T-cell (primary cell): ENCODE measurements at places on chromosomes 5 and 9. TPM values are rescaled to one million over a fixed set of nuclear protein-coding genes. Genes with fewer than 3 reads are reported as not detected.

DNA sequence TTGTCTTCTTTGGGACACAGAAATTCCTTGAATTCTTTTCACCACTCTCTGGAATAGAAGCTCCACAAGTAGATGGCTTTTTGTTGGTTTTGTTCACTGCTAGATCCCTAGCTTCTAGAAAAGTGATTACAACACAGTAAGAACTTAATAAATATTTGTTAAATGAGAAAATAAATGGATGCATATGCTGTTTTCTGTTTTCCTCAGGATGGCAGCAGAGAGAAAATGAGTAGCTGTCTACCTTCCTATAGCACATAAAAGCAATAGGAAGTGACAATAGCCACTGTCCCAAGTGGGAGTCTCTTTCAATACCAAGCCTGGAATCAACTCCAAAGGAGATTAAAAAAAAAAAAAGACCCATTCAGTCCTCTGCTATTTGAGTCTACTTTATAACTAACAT lies 100.6 kb upstream of the NREP start:
- no peak for DNase-seq

Gene CAMK4
- total RNA-seq = 243 TPM

Gene CDC25C
- not detected for total RNA-seq

Gene NCS1
- total RNA-seq = 0.82 TPM

- DNase-seq = no peak
Observed at GRCh38 chr9:134538856-134539566, 102.6 kb upstream of the COL5A1 start.

GRCh38 chr5:96537386-96537785 lies 104.3 kb upstream of the PCSK1 start:
- DNase-seq = no peak

DNA sequence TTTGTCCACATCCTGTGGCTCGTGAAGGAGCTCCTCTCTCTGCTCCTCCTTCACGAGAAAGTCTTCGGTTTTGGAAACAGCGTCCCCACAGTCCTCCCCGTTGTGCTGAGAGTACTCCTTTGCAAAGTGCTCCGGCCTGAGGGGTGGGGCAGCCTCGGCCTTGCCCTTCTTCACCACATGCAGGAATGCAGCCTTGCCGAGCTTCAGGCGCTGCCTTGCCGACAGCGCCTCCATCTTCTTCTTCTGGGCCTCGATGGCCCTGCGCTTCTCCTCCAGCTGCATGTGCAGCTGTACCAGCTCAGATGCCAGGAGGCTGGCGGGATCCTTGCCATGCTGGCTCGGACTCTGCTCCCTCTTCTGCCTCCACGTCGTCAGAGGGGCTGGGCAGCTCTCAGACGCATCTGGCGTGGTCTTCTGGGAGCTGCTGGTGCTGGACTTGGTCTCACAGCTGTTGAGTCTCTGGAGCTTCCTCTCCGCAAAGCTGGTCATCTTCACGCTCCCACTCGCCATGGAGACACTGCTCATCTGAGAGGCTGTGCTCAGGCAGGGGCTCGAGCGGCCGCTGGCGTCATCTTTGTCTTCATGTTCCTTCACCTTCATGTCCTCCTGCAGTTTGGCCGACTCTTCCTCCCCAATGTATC lies 85.5 kb downstream of the CAMSAP1 start:
- no peak for DNase-seq

GRCh38 chr5:41925555-41925951 lies 472 bp downstream of the FBXO4 start:
- DNase-seq = no peak

DNA sequence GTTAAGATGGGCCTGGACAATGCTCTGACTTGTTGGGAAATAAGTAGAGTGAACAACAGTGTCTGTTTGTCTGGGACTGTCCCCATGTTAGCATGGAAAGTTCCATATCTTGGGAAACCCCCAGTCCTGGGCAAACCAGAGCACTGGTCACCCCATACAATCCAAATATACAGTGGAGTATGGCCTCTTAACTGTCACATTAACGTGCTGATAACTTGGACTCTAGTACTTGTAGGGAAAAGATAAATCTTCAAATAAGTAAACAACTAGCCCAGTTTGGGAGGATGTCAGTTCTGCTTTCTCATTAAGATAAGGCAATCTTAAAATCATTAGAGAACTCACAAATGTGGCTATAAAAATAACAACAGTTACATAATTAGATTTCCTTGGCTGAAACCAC lies 47.6 kb upstream of the JAK2 start:
- DNase-seq = no peak

GRCh38 chr5:110377943-110378342 lies 348.5 kb downstream of the TMEM232 start:
- no peak for DNase-seq

DNA sequence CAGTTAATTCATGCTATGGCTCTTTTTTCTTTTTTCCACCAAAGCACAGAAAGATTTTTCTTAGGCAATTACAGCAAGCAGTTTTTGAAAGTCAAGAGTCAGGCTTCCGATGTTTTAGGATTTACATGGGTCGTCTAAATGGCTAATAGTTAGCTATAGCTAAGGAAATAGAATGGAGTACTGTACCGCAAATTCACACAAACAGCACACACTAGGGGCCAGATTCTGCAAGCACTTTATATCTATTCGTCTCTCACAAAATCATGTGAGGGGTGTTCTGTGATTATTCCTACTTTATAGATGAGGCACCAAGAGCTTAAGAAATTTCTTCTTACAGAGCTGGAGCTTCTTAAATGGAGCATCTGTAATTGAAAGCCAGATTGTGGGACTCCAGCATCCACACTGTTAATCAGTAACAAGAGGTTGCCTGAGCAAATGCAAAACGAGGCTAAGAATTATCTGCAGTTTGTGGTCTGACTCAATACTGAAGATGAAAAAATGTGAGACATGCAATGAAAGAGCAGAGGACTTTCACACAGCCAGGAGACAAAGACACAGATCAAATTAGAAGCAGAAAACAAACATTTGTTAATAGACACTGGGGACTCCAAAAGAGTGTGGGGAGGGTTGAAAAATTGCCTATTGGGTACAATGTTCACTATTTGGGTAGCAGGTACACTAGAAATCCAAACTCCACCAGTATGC lies 62.7 kb upstream of the CTXN3 start:
- no peak for DNase-seq

- DNase-seq = no peak
Observed at GRCh38 chr9:80866121-80866520, 823.2 kb downstream of the TLE1 start.

Gene ASS1
- not detected for total RNA-seq
